Amniotic epithelial cell (primary cell): ENCODE measurements at places on chromosomes 13 and 19.

DNA sequence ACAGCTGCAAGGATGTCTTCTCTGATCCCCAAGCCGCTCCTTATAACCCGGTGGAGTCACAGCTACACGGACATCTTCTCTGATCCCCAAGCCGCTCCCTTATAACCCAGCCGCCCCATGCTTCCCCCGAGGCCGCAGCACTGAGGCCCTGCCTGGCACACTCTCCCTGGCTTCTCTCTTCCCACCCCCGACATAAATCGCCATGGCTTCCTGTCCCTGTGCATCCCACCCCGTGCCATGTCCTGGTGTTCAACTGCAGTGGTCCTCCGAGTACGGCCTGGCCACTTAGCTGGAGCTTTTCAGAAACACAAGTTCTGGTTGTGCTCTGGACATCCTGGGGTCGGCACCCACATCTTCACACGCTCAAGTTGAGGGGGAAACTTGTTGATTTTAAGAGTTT lies 60.4 kb downstream of the RASA3 start:
- DNase-seq: no peak

- peak; percentile 66 for DNase-seq
Measured at GRCh38 chr13:51769455-51770127, 34.4 kb downstream of the DHRS12 start.

- DNase-seq: no peak
Measured at GRCh38 chr13:29532116-29532515, 63.4 kb downstream of the SLC7A1 start.

GRCh38 chr19:29671393-29672160 lies 6.3 kb downstream of the PLEKHF1 start:
- peak; percentile 40 for DNase-seq

DNA sequence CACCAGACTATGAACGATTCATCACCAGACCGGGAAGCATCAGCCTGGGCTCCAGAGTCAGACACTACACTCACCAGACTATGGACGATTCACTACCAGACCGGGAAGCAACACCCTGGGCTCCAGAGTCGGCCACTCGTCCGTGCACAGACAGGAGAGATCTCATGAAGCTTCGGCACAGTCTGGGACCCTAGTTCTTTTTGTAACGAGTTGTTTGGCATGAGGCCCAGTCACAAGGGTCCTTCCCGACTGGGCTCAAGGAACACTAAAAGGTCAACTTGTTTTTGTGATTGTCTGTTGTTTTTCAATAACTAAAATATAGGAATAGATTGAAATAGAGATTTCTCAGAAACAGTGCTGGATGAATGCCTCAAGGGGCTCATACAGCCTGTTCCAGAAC lies 1141.6 kb upstream of the MIR17HG start:
- no peak for DNase-seq

GRCh38 chr13:29073755-29074154 lies 253.6 kb downstream of the MTUS2 start:
- no peak for DNase-seq

DNA sequence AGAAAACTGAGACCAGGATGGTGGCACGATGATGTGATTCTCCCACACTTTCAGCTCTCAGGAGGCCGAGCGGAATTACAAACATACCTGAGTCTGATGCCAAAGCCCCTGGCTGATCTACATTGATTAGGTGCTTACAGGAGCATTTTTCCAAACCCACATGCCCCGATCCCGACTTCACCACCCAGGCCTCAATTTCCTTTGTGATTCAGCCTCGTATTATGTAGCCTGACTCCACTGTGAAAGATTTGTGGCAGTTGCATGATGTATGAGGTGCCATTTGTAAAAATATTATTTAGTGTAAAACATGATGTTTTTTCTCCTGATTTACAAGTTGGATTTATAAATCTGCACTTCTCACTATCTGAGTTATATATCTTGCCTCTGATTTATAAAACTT lies 118.0 kb downstream of the TSHZ3 start:
- no peak for DNase-seq

DNA sequence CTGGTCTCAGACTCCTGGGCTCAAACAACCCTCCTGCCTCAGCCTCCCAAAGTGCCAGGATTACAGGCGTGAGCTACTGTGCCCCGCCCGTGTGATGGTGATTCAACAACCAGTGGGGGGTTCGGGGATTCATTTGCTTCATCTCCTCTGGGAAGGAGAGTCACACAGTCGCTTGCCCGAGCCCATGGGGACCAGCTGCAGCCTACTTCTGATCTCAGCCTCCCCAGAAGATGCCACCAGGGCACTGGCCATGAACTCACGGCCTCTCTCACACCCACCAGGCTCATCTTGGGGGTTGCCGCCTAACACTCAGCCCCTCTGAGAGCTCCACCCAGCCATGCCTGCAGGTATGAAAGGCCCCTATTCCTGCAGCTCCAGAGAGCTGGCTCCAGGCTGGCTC lies 6.8 kb downstream of the TOMM40 start:
- DNase-seq: no peak

GRCh38 chr13:34701919-34702318 lies 240.2 kb upstream of the NBEA start:
- no peak for DNase-seq

GRCh38 chr13:104980586-104980985 lies 1554.9 kb downstream of the EFNB2 start:
- DNase-seq: no peak

GRCh38 chr19:32818536-32818935 lies 51.0 kb downstream of the SLC7A9 start:
- no peak for DNase-seq

- peak; percentile 99 for DNase-seq
Measured at GRCh38 chr13:40113643-40114304, 458.3 kb downstream of the COG6 start.

DNA sequence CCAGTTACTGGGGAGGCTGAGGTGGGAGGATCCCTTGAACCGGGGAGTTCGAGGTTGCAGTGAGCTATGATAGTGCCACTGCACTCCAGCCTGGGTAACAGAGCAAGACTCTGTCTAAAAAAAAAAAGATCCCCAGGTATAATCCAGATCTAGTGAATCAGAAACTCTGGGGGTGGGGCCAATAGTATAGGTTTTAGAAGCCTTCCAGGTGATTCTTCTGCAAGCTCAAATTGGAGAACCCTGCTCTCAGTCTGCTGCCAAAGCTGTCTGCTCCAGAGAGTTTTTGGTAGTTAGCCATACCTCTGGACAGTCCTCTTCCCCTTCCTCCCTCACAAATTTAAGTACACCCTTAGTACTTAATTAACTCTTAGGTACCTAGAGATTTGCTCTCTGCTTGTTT lies 28.0 kb downstream of the SERP2 start:
- no peak for DNase-seq

GRCh38 chr19:11291991-11292390 lies 4.0 kb upstream of the TSPAN16 start:
- DNase-seq: no peak

DNA sequence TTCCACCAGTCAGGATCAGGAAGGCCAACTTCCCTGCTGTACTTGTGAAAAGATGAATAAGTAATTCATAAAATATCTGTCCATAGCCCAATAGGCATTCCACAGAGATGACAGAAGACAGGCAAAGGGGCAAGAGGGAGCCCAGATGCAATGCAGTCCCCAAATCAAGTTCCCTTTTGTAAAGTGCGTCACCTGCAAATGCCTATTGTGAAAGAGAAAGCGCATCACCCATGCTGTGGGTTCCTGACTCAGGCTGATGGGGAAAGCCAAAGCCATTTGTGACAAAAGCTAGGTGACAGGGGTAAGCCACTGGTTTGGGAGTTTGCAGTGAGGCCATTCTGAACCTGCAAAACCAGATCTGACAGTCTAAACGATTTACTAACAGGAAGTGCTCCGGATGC lies 157.5 kb upstream of the ZNF536 start:
- DNase-seq: no peak

DNA sequence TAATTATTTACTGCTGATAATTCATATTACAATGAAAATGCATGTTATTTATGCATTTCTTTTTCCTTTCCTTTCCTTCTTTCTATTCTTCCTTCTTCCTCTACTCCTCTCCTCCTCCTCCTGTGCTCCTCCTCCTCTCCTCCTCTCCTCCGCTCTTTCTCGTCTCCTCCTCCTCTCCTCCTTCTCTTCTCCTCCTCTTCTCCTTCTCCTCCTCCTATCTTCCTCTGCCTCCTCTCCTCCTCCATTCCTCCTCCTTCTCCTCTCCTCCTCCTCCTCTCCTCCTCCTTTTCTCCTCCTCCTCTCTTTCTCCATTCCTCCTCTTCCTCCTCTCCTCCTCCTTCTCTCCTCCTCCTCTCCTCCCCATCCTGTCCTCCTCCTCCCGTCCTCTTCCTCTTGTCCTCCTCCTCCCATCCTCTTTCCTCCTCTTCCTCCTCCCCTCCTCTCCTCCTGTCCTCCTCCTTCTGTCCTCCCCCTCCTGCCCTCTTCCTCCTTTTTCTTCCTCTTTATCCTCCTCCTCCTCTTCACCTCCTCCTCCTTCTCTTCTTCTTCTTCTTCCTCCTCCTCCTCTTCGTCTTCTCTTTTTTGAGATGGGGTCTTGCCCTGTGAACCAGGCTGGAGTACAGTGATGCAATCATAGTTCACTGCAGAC lies 14.7 kb downstream of the ADGRE2 start:
- no peak for DNase-seq

GRCh38 chr19:54947381-54947780 lies at the start of gene NLRP7:
Gene NLRP7 (minus strand): TSS chr19:54947530.
- DNase-seq: no peak

DNA sequence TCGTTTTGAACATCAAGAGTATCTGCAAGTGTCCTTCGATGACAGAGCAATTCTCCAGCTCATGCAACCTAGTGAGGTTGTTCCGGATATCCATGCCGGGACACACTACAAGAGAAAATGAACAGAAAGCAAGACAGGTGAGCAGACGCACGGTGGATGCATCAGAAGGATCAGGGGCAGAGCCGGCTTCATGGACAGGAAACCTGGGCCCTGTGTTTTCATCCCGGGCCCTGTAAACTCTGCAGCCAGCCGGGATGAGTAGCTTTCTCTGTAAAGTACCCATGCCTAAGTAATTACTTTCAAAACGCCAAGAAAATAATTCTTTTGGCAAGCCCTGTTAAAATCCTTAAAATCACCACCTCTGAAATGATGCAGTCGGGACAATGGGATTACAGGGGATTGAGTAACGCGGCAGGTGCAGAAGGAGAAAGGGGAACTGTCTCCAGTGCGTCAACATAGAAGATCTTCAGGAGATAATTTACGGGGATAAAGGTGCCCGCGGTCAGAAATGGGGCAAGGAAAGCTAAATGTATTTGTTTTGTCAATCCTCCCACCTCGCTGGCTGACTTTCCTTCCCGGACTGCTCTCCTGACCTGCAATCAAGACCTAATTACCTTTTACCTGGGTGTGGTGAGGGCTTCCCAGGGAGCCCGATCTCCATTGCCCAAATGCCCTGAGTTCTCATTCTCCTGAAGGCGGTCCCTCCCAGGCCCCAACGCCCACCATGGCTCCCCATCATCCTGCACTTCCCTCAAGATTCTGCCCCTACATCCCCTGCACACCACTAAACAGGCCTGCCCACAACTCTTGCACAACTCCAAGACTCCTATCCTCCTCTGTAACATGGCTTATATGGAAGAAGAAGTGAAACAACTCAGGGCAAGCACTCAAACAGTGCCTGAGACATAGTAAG lies 26.2 kb downstream of the INSR start:
- peak; percentile 10 for DNase-seq

DNA sequence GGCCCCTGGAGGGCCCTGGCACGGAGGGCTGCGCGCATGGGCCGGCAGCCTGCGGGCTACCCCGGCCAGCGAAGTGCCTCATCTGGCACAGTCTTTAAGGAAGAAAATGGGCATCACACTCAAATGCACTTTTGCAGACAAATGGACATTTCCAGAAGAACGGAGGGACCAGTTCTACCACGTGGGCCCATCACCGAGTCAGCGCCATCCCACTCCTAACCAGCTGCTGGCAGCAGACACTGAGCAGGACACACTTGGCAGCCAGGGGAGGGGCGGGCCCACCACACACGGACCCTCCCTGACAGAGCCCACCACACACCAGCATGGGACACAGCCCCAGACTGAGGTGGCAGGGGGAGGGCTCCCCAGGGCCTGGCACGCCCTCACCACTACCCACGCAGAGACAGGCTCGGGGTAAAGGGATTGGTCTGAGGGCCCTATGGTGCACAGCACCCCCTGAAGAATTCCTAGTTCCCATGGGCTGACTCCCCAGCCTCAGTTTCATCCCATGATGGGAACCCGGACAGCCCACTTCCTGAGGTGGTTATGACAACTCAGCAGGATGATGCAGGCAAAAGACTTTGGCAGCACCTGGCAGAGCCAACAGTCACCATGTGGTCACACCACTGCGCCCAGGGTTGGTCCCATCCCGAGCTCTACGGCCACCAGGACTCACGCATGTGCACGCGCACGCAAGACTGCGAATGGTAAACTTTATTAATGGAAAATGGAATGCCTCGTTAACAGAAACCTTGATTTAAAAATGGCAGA lies 18.7 kb upstream of the TINCR start:
- DNase-seq: no peak

DNA sequence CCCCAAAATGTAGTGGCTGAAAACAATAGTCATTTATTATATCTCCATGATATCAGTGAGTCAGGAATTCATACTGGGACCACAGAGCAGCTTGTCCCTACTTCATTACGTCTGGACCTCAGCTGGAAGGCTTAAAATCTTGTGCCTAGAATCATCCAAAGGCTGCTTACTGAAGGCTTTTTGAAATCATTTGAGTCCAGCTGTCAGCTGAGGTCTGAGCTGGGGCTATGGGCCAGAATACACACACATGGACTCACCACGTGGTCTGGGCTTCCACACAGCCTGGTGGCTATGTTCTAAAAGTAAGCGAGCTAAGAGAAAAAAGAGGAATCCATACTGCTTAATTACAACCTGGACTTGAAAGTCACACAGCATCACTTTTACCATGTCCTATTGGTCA lies 209.2 kb downstream of the KCTD12 start:
- peak; percentile 28 for DNase-seq

GRCh38 chr13:46059405-46059804 lies 6.9 kb upstream of the ZC3H13 start:
- no peak for DNase-seq

GRCh38 chr13:109203587-109203986 lies 574.2 kb downstream of the MYO16 start:
- DNase-seq: no peak

DNA sequence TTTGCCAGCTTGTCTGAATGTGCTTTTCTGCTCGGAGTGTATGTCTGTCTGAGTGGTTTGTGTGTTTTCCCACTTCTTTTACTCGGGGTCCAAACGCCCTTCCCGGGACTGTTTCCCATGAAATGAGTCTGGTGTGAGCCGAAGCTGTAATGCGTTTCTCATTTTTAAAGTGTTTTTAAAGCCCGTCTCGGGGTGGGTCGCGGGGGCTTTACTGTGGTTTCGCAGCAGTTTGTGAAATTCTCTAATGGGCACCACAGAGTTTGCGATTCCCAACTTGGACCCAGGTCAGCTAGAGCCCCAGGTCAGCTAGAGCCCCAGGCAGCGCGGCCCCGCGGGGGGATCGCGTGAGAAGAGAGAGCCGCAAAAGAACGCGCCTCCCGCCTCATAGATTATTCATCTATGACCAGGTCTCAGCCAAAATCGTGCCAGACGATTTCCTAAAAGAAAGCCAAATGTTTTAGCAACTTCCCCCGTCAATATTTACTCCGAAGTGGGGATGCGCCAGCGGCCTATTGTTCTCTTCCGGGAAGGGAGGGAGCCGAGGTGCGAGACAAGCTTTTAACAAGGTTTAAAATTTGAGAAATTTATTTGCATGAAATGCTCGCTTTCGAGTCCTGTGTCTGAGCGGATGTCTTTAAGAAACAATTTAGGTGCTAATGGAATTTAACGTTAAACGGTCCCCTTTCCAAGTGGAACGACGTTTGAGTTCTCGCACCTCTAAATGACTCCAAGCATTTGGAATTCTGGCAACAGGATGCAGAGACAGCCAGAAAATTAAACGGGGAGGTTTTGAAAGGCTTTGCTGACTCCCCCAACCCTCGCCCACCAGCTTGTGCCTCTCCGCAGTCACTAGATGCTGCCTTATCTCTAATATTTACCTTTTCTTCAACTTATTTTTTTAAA lies 2.2 kb downstream of the ZIC2 start:
- DNase-seq: no peak
